Fibroblast of skin of back (primary cell): ENCODE measurements at places on chromosomes 5 and 9.
A peak's percentile ranks its signal among the peaks of the same experiment; 100 is the strongest.

GRCh38 chr5:26868504-26868903, 169.9 kb downstream of the CDH9 start:
- no peak for DNase-seq

DNA sequence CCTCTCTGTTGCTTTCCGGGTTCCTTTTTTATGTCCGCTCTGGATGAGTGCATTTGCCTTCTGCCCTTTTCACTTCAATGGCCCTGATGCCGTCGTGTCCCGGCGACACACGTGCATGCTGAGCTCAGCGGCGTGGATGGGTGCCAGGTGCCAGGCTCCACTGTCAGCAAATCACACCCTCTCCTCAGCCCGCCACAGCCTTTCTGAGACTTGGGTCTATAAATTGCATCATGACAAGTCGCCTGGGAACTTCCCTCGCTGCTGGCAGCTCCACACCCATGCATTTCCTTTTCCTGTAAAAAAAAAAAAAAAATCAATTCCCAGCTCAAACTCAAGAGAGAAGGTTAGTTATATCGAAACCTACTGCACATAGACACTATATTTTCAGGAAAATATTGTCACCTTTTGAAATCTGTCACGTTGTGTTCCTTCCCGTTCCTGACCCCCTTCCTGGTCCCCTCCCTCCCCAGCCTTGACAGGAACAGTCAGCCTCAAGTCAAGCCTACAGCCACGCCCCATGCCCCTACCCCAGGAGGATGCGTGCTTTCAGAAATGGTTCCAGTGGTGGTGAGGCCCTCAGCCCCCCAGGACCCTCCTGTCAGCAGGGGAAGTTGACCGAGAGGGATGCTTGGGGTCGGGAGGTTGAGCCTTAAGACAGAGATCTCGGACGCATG, 110.3 kb upstream of the PTCH1 start:
- peak; percentile 54 for DNase-seq

GRCh38 chr5:147822686-147823491, 8.6 kb downstream of the SPINK1 start:
- DNase-seq: peak; percentile 50

GRCh38 chr5:111311666-111312065, 87.5 kb downstream of the CAMK4 start:
- DNase-seq: no peak

- DNase-seq: peak; percentile 65
Observed at GRCh38 chr5:13957032-13957645, 12.7 kb upstream of the DNAH5 start.

DNA sequence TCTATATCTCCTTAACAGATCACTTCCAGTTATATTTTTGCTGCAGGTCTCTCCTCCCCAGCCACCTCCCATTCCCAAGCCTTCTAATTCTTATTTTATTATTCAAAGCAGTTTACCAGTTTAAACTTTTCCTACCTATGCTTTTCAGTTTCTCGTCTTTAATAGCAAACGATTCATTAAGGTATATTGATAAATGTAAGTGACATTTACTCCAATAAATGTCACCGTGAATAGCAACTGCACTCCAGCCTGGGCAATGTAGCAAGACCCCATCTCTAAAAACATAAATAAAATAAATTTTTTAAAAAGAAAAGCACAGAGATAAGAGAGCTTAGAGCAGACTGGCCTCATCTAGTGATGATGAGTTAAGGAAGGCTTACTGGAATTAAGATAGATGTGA, 42.6 kb downstream of the ARRDC3 start:
- DNase-seq: no peak

GRCh38 chr5:19229179-19229835, 758.7 kb downstream of the CDH18 start:
- DNase-seq: no peak

- peak; percentile 25 for DNase-seq
Observed at GRCh38 chr9:34929506-34930102, 28.5 kb upstream of the PHF24 start.

GRCh38 chr5:131022811-131023497, 142.1 kb downstream of the HINT1 start:
- DNase-seq: no peak

DNA sequence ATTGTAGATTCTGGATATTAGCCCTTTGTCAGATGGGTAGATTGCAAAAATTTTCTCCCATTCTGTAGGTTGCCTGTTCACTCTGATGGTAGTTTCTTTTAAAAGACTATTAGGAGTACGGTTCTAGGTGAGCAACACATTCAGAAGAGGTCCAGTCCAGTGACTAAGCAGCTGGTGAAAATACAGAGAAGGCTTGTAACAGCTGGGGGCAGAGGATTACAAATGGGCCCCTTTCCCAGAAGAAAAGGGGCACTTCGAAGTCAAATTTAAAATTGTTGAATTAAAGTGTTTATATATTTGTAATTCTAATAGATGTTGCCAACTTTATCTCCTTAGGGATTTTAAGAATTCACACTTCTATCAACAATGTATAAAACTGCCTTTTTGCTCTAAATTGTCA, 720.5 kb downstream of the TLE4 start:
- DNase-seq: no peak

DNA sequence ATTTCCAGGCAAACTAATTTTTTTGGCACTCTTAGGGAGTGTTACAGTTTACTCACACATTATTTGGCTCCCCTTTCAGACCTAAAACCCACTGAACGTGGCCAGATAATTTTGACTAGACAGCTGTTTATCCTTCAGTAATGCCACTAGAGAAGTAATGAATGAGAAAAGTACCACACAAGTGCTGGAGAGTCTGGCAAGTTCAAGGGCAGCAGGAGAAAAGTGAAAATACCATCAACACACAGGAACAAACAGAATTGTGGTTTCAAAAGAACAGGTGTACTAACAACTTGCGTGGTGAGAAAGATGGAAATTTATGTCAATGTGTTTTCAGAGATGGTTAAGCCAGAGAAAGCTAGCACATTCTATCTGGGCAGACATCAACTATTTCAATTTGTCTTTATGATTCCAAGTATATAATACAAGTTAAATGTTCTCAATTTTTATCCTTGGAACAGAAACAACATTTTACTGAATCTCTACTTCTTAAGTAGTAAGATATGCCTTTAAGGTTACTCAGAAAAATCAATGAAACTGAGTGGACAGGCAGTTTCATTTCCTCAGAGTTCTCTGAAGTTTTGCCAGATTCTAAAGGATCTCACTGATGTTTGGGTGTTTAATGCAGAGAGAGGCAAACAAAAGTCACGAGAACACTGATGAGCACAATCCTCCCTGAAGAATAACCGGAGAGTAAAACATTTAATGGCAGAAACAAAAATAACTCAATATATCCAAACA, 91.0 kb downstream of the ARSB start:
- no peak for DNase-seq

DNA sequence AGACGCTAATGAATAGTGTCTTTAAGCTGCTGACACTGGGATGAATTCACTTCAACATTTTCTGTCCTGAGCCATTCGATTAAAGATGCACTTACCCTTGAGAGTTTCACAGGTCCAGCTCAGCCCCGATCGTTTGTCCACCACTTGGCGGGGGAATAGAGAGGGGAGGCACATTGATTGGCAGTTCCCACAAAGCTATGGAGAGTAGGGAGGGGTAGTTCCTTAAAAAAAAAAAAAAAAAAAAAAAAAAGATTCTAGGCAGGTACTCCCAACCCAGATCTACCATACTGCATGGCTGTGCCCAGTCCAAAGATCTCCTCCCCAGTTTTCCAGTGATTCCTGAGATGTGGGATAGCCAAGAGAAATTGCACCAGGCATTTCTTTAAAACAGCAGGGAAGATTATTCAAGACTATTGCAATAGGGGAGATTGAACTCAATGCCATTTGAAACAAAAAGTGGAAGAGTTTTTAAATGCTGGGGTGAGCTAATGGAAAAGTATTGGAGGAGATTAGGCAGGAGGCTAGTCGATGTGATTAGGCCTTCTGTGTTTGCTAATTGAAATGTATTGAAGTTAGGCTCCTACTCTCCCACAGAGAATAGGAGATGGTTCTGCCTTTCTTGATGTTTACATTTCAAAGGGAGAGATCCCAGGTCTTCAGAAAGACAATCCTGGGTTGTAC, 2217.4 kb upstream of the WWC1 start:
- DNase-seq: no peak

- DNase-seq: no peak
Observed at GRCh38 chr5:139642213-139642612, 5.9 kb upstream of the CXXC5 start.

DNA sequence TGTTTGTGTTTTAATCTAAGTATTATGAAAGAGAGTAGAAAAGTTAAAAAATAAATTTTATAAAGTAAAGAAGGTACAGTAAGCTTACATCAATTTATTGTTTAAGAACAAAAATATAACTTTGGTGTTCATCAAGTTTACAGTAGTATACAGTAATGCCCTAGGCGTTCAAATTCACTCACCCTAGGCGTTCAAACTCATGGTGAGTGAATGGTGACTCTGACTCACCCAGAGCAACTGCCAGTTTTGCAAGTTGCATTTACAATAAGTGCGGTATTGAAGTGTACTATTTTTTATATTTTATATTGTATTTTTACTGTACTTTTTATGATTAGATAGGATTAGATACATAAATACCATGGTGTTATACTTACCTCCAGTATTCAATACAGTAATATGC, 421.3 kb downstream of the CDH12 start:
- no peak for DNase-seq

DNA sequence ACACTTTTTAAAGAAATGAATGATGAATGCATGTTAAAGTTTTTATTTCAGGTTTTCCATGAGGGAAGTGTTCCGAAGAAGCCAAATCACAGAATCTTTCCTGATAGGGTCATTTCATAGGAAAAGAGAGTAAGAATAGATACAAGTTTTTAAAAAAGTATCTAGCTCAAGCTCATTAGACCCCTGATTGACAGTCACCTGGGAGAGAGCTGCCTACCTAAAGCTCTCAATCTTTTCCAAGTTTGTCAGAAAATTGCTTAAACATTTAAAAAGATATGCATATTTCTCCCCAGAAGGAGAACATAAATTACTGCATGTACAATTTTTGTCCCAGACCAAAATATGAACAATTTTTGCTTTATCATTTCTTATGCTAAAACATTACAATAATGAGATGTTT, 47.9 kb upstream of the CHSY3 start:
- no peak for DNase-seq

GRCh38 chr5:58800861-58801540, 218.1 kb downstream of the RAB3C start:
- no peak for DNase-seq

GRCh38 chr5:101878190-101878589, 417.9 kb downstream of the SLCO4C1 start:
- DNase-seq: no peak

DNA sequence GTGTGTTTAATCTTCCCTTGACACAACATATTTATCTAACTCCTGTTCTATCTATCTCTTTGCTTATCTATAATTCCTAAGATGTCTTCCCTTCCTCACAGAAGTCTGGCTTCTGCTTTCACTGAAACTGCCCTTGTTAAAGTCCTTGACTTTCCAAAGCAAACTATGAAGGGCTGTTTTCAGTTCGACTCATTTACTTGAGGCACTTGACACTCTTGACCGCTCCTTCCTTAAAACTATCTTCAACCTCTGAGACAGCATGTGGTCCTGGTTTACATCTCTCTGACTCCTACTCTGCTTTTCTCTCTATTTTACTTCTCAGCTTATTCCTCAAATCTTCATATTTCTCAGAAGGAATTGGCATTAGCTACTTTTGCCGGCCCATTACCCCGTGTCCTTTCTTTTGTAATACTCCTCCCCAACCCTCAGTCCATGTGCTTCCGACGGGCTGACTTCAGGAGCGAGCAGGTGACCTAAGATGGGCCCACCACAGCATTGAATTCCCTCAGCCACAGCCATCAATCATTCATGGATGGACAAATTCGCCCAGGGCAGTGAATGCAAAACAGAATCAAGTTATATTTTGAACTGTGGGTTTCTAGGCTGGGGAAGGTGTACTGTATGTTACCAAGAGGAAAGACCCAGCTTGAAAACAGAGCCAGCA, 1089.2 kb downstream of the PTPRD start:
- DNase-seq: no peak

DNA sequence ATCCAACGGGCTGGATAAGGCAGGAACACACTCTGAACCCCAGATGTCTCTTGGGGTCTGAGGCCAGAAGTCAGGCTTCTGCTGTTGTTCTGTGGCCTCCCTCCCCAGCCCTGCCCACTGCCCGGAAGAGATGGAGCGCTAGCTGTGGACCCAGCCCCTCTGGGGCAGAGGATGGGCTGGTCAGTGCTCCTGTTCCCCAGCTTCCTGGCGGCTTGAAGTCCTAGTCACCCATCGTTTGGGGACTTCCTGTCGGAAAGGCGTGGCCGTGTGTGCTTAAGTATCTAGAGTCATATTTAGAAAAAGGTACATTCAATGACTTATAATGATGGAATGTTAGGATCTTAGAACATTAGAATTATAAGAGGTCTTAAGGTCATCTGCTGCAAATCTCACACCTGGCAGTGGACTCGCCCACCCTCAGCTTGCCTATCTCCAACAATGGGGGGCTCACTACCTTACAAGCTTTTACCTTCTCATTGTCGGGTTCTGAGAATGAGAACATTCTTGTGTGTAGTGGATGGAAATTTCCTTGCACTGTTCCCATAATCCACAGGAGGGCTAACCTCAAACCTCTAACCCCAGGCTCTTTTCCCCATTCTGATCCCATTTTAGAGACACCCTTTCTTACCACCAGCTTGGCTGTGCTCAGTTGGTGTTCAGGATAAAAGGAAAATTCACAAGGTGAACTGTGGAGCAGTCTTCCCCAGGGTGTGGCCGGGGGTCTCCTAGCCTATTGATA, 13.4 kb upstream of the AIF1L start:
- DNase-seq: no peak

- DNase-seq: no peak
Observed at GRCh38 chr5:100890461-100891008, 12.5 kb downstream of the ST8SIA4 start.

- DNase-seq: no peak
Observed at GRCh38 chr5:42745856-42746255, 10.8 kb upstream of the CCDC152 start.

DNA sequence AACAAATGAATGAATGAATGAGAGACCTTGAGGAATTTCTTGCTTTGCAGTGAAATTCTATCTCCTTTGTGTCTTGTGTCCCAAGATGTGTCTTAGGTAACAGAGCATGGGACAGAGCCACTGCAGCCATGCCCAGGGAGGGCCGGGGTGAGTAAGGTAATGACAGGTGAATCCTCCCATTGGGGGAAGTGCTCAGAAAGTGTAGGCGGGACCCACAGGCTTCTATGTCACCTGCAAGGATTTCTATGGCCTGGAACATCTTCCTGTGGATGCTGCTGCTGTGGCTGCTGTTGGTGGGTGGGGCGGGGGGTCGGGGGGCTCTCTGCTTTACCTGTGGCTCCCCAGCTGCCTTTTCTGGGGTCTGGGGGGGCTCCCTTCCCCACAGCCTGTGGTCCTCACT, 133.6 kb upstream of the IER5L start:
- DNase-seq: no peak

- DNase-seq: peak; percentile 36
Observed at GRCh38 chr5:149210225-149210624, 61.4 kb upstream of the AFAP1L1 start.

- DNase-seq: no peak
Observed at GRCh38 chr5:54120473-54120872, 189.9 kb downstream of the ARL15 start.

GRCh38 chr9:109751253-109751652, 28.7 kb upstream of the PALM2AKAP2 start:
- DNase-seq: peak; percentile 85

- peak; percentile 79 for DNase-seq
Observed at GRCh38 chr9:91302831-91303230, 58.9 kb downstream of the AUH start.

- DNase-seq: no peak
Observed at GRCh38 chr5:34062419-34062818, 19.4 kb upstream of the C1QTNF3 start.
